ENCODE measurements at places on chromosomes 1 and 21.

GRCh38 chr1:158145173-158145719 lies 35.4 kb upstream of the CD1D start:
- DNase-seq, result no peak

DNA sequence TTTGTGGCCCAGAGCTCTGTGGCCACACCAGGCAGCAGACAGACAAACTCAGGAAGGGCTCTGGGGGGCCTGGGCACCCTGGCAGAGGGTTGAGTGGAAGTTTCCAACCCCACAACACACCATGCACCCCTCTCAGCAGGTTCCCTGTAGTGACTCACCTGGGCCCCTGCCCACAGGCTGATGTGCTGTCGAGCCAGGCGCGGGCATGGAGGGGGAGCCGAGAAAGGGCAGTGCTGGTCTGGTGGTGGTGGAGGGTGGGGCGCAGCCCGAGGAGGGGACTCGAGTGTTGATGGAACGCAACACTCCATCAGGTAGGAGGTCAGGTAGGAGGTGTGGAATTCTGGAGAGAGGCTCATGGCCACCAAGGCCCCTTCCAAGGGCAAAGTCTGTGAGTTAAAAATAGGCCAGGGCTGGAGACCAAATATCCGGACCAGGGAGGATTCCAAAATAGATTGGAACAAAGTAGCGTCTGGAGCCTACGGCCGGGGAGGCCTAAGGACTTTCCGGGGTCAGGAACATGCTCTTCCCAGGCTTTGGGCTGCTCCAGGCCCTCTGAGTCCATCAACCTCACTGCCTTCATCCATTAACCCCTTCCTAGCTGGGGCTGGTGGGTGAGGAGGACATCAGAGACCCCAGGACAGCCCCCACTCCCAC lies 191.5 kb upstream of the AJAP1 start:
- no peak for DNase-seq

DNA sequence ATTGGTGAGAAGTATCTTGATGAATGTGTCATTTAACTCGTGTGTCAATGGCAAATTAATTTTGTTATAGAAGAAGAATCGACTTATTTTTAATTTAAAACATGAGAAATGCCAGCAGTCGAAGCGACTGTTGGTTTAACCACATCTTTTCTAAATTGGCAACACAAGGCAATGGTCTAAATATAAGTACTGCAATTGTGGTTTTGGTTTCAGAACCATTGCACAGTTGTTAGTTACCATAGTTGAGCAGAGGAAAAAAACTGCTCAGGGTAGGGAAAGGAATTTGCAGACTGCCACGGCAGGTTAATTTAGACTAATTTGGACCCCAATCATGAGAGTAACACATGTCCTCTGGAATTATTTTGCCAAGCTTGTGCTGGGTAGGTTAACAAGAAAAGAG lies 185.6 kb upstream of the RUNX1 start:
- no peak for DNase-seq

- DNase-seq, result no peak
Observed at GRCh38 chr1:86640161-86640670, 64.2 kb upstream of the SH3GLB1 start.

DNA sequence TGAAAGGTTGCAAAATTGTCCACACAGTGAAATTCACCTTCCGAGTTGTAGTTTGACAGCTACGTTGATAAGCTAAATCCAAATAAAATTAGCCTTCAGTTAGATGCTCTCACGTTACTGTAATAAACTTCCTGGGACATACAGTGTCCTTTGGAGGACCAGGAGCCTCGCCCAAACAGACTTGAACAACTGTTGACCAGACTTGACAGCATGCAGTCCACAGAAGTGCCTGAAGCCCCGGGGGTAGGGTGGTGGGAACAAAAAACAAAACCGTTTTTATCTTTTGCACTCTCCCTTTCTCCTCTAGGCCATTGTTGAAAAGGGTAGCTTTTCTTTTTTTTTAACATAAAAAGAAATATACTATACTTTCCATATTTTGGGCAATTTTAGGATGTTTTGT lies 172.8 kb upstream of the SAMSN1 start:
- no peak for DNase-seq

DNA sequence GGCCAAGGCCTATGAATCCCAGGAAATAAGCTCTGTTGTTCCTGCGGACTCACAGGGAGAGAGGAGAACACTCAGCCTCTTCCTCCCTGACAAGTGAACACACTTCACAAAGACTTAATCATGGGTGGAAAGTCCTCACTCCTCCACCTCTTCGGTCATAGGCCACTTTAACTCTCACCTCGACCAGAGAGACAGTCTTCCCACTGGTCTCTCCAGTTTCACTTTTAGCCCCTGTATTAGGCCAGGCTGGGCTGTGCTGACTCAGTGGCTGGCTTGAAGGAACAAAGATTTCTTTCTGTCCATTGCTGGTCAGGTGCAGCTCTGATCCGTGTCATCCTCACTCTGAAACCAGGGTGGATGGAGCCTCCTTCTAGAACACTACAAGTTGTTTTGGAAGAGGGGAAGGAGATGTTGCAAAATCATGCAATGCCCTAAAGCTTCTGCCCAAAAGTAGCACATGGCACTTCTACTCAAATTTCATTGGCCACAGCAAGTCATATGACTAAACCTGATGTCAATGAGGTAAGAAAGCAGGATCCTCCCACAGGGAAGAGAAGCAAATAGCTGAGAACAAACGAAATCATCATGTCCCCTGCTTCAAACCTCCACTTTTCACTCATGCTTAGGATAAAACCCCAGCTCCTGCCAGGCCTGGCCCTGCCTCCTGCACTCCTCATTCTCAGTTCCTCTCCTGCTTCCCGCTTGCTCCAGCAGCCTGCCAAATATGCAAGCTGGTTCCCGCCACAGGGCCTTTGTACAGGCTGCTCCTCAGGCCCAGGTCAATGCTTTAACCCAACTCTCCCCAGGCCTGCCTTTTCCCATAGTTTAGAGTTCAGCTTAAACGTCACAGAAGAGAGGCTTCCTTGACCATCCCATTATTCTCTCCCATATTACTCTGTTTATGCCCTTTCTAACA lies 150.5 kb upstream of the RUNX3 start:
- DNase-seq, result no peak

- DNase-seq, result no peak
Observed at GRCh38 chr1:55926906-55927471, 652.4 kb downstream of the PLPP3 start.

GRCh38 chr1:63827411-63828321 lies 53.8 kb downstream of the ROR1 start:
- DNase-seq, result no peak

DNA sequence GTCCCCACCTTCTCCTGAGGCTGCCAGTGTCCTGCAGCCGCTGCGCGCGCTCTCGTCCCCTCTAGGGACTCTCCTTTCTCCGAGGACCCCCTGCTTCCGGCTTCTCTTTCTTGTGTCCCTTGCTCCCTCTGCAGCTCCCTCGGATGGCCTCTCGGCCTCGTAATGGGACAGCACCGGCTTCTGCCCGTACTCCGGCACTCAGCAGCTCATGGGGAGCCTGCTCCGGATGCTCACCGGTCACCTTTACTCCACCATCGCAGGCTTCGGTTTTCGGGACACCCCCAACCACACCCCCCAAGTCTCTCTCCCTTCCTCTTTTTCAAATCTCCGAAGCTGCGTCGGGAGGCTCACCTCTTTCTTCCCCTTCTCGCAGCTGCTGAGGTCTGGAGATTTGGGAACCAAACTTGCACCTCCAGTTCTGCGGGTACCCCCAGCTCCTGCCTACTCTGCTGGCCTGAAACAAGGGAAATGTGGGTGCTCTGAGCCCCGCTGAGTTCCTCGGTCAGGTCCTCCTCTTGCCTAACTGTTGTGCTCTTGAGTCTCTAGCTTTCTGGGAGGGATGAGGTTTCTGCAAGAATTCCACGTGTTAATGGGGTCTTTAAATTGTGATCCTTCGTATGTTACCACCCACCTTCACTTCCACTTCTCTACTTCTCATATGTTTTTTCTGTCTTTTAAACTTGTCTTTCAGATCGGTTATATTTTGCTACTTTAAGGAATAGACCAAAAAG lies 930 bp downstream of the CDC14A start:
- DNase-seq, result peak; percentile 38

DNA sequence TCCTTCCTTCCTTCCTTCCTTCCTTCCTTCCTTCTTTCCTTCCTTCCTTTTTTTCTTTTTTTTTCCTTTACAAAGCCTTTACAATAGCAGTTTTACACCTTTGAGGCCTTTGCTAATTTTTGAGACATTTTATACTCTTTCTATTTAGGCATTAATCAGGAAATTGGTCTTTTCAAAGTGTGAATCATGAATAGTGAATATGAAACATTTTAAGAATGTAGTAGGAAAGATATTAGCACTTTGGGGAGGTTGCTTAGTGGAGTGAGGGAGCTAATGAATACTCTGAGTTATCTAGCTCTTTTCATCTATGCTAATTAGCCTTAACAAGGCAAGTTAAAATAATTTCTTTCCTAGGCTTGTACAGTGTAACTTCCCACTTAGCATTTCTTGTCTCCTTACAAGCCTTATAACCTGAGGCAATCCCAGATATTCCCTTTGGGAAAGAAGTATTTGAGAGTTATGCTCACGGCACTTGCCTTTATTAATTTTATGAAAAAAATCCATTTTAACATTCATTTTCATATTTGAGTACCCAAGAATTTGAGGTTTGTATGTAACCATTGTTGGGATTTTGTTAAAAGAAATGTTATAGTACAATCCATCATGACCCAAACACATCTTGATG lies 122.6 kb downstream of the NTNG1 start:
- DNase-seq, result no peak

GRCh38 chr1:230717251-230717650 lies 3.3 kb upstream of the AGT start:
- DNase-seq, result no peak

GRCh38 chr1:53583868-53584776 lies 124.9 kb downstream of the DMRTB1 start:
- DNase-seq, result no peak

GRCh38 chr1:143691971-143692529 lies 279.7 kb downstream of the FAM72C start:
- DNase-seq, result no peak

DNA sequence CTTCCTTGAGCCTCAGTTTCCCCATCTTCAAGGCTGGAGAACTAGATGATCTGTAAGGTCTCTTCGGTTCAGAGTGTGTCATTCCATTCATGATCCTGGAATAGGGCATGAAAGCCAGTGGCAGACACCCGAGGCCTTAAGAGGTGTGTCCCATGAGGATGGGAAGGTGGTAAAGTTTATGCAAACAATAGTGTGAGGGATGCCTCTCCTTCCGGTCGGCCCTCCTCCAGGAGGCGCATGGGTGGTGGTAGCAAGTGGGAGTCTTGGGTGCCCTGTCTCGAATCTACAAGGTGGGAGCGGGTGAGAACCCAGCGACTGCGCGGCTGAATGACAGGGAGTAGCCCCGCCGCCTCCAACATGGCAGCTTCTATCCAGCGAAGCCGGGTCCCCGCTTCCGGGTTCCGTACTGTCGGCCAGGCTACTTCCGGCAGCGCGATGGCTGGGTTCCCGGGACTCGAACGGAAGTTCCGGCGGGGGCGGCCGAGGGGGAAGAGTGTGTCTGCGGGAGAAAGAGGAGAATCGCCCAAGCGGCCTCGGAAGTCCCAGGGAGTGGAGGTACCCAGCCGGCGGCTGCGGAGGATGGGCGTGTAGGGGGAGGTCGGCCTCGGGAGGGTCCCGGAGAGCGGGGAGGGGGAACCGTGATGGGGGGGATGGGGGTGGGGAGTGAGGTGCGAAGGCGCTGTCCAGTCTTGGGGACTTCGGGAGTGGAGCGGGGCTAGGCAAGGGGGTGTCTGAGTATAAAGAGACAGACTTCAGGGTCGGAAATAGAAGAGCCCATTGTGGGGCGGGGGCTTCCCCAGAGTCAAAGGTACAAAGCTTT lies at the start of gene LYPLA2:
LYPLA2 (plus strand) TSS at position 450 of the 820 bp plus-strand sequence. CDS start 1,538 bp downstream, outside the sequence.
- DNase-seq, result peak; percentile 95

DNA sequence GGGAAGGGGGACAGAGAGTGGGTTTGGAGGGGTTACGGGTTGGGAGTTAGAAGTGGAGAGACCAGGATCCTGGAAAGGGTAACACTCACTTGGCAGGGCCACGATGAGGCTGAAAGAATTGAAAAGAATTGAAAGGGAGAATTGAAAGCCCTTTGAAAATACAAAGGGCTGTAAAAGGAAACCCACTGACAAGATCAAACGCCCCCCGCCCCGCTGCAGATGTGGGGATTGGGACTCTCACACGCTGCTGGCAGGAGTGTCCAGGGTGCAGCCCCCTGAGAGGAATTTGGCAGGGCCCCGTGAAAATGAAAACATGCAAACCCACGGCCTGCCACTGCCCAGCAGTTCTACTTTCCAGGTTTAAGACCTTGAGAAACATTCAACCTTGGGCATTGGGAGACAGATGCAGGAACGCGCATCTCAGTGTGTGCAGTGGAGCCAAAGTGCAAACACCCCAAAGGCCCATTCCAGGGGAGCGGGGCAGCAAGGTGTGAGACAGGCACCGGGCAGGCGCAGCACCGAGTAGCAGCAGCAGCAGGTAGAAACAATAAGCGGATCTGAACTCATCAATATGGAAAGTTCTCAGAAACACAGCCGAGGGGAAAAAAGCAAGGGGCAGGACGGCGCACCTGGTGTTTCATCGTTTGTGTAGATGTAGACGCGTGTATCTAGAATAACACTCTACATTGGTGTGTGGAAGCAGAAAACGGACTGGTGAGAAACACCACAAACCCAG lies 8.3 kb upstream of the TNFRSF1B start:
- DNase-seq, result no peak

DNA sequence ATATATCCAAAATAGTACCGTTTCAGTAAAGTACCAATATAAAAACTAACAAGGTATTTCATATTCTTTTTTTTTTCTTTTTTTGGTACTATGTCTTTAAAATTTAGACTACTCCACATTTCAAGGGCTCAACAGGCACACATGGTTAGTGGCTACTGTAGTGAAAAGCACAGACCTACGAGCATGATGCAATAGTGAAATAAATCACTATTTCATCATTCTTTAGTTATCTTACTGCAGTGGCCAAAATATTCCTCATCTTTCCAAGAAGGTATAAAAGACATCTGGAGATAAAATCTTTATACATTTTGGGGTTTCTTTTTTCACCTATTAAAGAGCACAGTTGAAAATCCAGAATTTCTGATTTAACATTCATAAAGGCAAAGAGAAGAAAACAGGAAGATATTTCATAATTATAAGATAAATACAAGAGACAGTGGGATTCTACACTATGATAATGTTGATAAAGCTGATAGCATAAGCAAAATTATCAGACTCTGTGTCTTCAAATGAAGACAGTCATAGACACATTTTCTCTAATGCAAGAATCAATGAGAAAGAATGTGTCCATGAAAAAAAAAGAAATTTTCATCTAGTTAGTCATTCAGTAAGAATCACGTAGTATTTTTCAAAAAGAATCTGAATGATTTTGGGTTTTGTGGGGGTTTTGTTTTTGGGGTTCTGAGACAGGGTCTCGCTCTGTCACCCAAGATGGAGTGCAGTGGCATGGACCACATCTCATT lies 41.9 kb downstream of the CEP170 start:
- DNase-seq, result no peak

Data from tibial artery (tissue), 4 donors.